ENCODE measurements at places on chromosomes 1 and 21.

DNA sequence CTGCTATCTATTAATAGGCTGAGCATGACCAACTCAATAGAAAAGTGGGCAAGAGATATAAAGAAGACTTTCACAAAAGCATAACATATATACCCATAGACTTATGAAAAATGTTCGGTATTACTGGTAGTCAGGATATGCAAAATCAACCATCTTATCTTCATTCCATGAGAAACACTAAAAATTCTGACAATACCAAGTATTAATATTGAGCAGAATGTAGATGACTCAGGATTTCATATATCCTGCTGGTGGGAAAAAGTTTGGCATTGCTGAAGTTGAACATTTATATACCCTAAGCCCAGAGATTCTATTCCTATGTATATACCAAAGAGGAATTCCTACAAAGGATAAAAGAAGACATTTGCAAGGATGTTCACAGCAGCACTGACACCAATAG is 138.3 kb downstream of the CLEC20A start:
- no peak for DNase-seq

DNA sequence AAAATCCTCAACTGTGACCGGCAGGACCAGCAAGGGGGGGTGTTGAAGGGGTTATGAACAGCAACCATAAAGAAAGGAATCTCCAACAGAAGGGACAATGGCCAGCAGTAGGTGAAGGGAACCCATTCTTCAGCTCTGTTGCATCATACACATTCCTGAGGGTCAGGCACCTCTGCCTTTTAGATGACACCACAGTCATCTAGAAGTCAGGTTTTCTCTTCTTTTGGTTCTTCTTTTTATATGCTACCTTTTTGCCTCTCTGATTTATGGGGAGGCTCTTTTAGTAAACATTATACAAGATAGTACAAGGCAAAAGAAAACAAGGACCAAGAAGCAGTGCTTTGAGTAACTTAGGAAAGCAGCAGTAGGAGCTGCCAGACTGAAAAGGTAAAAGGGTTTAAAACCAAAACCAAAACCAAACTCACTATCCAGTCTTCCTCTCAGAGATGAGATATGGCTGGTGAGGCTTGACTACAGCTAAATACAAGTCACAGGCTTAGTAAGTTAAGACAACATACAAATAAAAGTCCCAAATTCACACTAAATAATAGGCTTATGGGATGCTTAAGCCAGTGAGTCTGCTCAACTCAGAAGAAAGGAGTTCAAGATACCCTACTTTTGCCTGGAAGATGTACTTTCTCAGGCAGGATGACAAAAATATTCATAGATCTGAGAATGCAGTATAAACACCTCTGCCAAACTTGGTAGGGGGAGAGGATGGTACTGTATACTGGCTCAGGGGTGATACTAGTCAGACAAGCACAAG is 4.1 kb downstream of the TEX38 start:
- DNase-seq: no peak

GRCh38 chr1:9629445-9630201 is 21.9 kb upstream of the PIK3CD start:
- DNase-seq: no peak

- peak; percentile 97 for DNase-seq
These were observed 11.2 kb downstream of the TNFRSF1B start for GRCh38 chr1:12177999-12178441.

GRCh38 chr1:222413436-222413835 is 134.5 kb downstream of the HHIPL2 start:
- DNase-seq: no peak

DNA sequence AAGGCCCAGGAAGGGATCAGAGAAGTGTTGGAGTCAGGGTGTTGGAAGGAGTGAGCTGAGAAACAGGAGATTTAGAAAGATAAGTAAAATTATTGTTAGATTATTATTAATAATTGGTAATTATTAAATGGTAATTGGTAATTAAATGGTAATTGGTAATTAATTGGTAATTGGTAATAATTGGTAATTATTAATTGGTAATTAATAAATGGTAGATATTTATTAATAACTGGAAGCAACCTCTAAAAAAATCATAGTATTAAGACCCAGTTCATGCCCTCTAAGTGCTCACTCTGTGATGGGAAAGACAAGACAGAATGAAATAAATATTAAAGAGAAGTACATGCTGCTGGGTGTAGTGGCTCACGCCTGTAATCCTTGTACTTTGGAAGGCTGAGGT is 13.8 kb upstream of the EPS15 start:
- no peak for DNase-seq

GRCh38 chr1:48182439-48182838 is 40.1 kb upstream of the SLC5A9 start:
- DNase-seq: no peak

GRCh38 chr1:173014160-173014559 is 36.6 kb downstream of the TNFSF18 start:
- no peak for DNase-seq

DNA sequence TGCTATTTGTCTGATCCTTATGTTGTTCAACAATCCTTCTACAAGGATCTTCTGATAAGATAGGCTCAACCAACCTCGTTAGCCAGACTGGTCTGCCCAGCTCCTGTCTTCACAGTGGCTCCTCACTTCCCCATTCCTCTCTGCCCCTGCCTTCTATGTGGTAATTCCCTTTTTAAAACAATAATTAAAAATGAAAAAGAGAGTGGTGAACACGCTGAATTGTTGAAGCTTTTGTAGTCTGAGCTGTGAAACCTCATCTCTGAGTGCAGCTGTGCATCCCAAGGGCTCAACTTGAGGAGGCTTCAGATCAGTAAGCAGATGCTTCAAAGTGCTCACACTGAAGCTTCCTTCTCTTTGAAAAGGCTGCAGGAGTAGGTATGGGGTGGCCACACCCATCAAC is 70.7 kb upstream of the JUN start:
- no peak for DNase-seq

- DNase-seq: no peak
These were observed 46.6 kb upstream of the IPO9 start for GRCh38 chr1:201782353-201782752.

- DNase-seq: no peak
These were observed 176.7 kb downstream of the OLFM3 start for GRCh38 chr1:101820071-101820470.

GRCh38 chr1:182244451-182244850 is 147.1 kb downstream of the GLUL start:
- DNase-seq: no peak

DNA sequence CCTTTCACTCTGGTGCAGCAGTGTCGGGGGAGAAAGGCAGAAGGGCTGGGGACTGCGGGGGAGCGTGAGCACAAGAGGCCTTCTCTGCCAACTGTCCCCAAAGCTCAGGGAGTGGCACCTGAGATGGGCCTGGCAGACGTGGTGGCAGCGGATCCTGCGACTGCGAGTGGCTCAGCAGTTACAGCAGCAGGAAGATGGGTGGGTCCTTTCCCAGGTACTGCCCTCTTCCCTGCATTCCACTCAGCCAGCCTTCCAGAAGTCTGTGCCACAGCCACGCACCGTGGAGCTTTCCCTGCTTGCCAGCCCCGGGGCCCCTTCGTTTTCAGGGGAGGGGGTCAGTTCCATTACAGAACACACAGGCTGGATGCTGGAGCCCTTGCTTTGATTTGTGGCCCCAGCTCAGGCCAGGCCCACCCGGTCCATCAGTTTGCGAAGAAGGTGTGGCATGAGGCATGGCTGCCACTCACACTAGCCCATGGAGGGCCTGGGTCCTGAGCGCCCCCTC is 17.2 kb downstream of the MTHFR start:
- no peak for DNase-seq

Measured in stimulated activated CD8-positive, alpha-beta memory T cell treated with anti-CD3 and anti-CD28 coated beads, Interleukin-4, amount 100 ng/mL, for 4 hours (primary cell).